ENCODE measurements at places on chromosomes 7 and 10. TPM values are rescaled to one million over a fixed set of nuclear protein-coding genes. Genes with fewer than 3 reads are reported as not detected.

DNA sequence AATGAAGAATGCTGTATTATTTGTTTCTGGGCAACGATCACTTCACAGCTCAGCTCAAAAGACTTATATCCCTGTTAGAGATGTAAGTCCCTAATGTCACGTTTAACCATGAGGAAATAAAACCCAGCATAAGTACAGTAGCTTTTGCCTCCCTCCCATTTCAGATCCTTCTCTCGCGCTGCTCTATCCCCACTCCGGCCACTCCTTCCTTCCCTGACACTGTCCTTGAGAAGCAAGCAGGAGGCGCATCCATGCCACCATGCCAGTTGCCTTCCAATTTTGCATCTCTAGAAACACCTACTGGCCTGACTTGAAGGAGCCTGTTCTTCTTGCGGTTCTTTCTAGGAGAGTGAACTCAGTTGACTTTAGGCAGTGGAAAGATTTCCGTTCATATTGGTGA lies 1.2 kb downstream of the FAM180A start:
- no peak for DNase-seq

- DNase-seq, result no peak
These were observed 224.6 kb downstream of the WDR37 start for GRCh38 chr10:1280466-1281404.

- DNase-seq, result no peak
These were observed 51.7 kb downstream of the SNX10 start for GRCh38 chr7:26343320-26343832.

- no peak for DNase-seq
These were observed 18.3 kb downstream of the LIPM start for GRCh38 chr10:88820748-88821401.

ECHDC3 gene
- total RNA-seq, result 36.8 TPM

ANK3 gene
- total RNA-seq, result 14.2 TPM

UROS gene
- total RNA-seq, result 118 TPM

DNA sequence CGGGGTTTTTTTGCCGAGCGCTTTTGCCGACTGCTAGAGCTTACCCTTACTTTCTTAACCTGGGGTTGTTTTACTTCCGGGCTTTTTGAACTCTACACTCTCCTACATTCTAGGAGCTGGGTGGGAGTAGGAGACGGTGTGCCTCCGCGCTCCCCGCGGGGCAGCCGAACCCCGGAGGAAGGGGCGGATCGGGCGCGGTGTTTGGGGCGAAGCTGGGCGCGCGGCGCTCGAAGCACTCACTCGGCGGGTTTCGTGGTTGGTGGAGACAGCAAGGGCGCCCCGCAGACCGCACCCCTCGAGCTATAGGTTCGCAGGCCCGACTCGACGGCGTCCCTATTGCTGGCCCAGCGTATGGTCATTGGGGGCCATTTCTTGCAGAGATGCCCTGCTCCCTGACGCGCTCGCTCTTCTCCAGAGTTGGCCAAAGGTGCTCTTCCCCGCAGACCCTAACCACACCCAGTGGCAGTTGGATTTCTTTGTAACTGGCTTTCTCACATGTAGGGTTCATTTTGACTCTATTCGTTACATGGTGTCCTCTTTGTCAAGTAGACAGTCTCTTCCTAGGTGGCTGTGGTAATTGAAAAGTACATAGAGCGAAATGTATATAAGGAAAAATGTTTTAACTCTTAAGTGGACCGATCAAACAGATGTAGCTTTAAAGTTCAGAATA lies 364 bp downstream of the ZNF518A start:
- DNase-seq, result no peak

PAX2 gene
- not detected for total RNA-seq

DNA sequence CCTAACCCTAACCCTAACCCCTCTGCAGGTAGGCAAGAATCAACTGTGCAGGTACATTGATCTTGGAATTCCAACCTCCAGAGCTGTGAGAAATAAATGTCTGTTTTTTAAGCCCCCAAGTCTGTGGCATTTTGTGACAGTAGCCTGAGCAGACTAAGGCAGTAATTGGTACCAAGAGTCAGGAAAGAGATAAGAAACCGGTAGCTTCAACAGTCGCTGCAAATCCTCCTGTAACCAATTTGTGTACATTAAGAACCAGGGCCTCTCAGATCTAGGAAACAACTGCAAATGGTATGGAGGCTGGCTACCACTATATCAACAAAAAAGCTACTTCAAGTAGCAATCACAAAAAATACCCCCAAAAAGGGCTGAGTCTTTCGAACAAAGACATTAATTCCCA lies 67.3 kb downstream of the DOCK4 start:
- DNase-seq, result no peak

- no peak for DNase-seq
These were observed 2.6 kb upstream of the METTL27 start for GRCh38 chr7:73844848-73845460.

PRPS1L1 gene
- total RNA-seq, result not detected

DNA sequence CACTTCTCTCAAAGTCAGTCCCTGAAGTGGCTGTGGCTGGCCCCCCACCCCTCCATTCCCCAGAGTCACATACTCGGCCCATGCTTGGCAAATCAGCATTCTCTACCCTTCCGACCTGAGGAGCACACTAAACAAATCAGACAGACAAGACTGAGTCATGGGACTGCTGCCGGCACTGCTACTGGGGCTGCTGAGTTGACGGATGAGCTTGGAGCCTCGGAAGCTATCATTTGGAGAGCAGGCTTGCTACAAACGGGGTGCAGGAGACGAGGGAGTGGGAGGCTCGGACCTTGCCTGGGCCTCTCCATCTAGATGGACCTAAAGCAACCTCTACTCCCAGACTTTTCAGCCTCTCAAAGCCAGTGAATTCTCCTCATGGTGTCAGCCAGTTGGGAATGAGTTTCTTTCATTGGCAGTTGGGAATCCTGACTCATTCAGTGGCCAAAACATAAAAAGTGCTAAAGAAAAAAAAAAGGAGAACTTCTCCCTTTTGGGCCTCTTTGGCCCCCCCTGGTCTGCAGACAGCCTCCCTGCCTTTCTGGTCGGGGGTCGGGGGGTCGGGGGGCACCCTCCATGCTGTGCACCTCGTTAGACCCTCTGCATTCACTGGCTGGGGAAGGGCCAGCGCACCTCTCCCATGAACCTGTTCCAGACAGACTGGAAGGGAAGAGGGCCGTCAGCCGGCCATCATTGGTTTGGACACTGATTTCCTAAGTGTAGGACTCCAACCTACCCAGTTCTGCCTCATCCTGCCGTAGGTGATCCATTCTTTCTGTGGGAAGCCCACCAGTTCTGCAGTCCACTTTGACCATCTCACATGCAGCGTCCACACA lies 52.3 kb upstream of the COL13A1 start:
- DNase-seq, result no peak

DNA sequence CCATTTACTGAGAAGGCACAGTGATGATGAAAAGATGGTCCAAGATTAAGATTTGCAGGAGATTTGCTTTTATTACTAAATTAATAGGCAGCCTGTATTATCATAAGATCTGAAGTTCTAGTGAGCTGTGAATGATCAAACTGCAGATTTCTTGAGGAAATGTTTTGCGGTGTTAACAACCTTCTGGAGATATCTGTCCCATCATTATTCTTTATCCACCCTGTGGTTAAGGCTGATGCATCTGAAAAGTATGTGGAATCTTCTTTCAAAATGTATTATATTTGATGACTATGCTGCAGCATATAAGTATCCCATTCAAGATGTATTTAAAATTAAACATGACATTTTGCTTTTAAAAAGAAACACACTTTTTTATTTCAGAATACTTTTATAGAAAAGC lies 150.3 kb downstream of the POLR1F start:
- DNase-seq, result no peak

NOM1 gene
- 16.0 TPM for total RNA-seq

DNA sequence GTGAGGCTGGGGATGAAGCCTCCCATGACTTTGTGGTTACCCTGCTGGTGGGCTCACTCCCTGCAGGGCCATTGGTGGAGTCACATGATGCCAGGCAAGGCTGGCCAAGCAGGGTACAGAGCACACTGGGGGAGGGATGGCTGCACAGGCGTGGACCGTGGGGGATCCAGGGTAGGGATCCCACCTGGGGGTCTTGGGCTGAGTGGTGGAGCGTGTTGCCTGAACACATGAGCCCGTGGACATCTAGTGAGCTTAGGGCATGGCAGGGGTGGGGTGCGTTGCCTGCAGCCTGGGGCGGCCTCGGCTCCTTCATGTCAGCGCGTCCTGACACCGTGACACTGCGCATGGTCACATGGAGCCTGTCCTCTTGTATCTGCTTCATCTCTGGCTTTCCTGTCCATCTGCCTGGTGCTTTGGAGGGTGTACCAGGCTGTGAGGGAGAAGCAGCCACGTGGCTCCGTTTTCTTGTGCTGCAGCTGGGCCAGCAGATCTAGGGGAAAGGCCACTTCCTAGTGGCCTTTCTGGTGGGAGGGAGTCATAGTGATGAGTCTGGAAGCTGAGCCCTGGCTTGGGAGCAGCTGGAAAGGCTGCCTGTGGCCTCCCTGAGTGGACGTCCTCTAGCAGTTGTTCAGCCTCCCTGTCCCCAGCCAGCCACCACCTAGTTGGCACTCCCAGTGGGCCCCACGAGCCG lies 96.2 kb downstream of the LHPP start:
- DNase-seq, result no peak

DNA sequence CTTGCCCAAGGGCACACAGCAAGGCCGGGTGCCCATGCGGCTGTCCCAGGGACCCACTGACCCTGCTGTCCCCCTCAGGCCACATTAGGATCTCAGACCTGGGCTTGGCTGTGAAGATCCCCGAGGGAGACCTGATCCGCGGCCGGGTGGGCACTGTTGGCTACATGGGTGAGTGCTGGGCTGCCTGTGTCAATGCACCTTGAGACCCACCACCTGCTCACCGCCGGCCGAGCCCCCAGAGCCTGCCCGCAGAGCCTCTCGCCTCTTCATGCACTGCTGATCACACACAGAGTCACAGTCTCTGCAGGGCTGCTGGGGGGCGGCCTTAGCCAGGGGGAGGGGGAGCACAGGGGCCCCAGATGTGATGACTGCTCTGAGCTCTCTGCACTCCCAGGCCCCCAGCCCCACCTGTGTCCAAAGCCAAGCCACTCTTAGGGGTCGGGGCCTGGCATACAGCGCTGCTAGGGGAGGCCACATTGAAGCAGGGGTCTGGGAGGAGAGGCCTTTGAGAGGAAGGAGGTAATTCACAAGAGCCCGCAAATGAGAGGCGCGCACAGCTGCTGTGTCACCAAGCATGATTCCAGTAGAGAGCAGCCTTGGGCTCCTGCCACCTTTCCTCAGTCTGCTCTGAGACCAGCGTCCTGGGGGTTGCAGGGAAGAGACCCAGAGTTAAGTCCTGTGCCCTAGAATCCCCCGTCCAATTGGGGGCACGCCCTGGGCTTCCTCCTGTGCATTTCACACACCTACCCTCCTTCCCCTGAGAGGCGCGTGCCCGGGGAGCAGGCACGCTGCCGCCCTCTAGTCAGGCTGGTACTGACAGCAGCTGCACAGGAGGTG lies 100.4 kb downstream of the RGS10 start:
- no peak for DNase-seq

GRCh38 chr10:113177156-113177935 lies 227.3 kb downstream of the TCF7L2 start:
- DNase-seq, result no peak

NUTM2E gene
- not detected for total RNA-seq

GRCh38 chr10:110508159-110508788 lies 10.6 kb downstream of the DUSP5 start:
- DNase-seq, result no peak

DNA sequence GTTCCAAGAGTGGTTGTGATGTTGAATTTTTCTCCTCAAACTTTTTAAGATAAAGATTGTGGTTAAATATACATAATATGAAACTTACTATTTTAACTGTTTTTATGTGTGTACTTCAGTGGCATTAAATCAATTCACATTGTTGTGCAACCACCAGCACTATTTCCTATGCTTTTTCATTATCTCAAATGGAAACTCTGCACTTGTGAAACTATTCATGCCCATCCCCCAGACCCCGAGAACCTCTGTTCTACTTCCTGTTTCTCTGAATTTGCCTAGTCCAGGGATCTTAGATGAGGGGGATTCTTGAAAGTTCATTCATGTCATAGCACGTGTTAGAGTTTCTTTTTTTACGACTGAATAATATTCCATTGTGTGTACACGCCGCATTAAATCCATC lies 67.0 kb downstream of the WDR37 start:
- no peak for DNase-seq

GRCh38 chr7:10657201-10657600 lies 316.5 kb upstream of the PHF14 start:
- no peak for DNase-seq

- DNase-seq, result no peak
These were observed 789 bp downstream of the PDE6C start for GRCh38 chr10:93613126-93613525.
